Suppressor macrophage (primary cell): ENCODE measurements at places on chromosomes 1 and 21.

GRCh38 chr1:80594013-80594412, 1206.7 kb upstream of the ADGRL2 start:
- no peak for DNase-seq

- DNase-seq: no peak
Measured at GRCh38 chr21:45950740-45951515, 30.6 kb upstream of the COL6A1 start.

- no peak for DNase-seq
Measured at GRCh38 chr1:230970432-230970831, 8.2 kb downstream of the TTC13 start.

DNA sequence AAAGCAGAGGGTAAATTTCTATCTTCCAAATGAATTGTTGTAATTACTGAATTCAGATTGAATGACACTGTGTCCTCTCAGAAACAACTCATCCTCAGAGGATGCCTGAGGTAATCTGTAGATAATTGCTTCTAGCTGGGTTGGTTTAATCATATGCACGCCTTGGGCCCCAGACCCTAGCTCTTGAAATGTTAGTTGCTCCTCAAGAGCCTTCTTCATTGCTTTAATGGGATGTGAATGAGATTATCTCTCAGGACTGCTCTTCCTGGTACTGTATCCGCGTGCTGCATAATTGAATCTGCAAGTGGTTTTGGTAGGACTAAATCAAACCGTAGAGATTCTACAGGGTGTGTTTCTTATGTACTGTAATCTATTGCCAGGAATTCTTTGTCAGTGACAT, 569.3 kb upstream of the NEGR1 start:
- DNase-seq: no peak

DNA sequence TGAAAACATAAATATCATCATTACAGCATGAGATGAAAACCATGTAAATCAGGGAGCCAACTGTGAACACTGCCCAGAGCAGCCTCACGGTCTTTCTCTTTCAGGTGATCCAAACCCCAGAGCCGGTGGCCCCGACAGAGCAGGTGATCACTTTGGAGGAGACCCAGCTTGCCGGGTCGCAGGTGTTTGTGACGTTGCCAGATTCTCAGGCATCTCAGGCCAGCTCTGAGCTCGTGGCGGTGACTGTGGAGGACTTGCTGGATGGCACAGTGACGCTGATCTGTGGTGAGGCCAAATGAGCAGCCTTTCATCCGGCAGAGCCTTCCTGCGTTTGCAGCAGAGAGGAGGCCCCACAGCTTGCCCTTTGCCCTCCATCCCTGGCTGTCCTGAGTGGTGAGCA, 37.2 kb upstream of the EPHA8 start:
- DNase-seq: no peak

GRCh38 chr1:89295187-89295586, 22.5 kb upstream of the GBP5 start:
- DNase-seq: no peak

DNA sequence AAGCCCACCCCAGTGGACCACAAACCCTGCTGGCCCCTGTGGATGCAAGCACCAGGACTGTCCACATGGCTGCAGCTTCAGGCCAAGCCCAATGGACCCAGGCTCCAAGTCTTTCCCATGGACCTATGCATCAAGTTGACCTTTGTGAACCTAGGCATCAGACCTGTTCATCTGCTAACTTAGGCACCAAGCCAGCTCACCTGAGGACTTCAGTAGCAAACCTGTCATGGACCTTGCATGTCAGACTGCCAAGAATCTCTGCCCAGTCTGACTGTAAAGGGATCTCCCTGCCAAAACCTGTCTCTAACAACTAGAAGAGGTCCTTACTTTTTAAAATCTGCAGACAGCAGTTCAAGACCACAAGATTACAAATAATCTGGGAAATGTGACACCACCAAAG, 37.8 kb downstream of the FMO3 start:
- DNase-seq: no peak

DNA sequence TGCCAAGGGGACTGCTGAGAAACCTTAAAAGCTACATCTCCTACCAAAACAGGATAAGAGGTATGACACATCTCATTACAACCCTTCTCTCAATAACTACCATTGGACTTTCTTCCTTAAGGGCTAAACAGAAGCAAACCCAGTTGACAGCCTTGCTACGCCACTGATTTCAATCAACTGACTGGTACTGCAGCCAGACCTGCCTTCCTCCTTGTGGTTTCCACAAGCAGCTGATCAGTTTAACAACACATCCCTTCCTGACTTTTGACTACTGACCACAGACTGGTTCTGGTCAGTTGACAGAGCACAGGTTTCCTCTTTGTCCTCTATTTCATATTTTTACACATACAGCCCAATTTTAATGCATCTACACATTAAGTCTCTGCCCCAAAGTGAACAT, 108.8 kb downstream of the ADAMTS1 start:
- peak; percentile 5 for DNase-seq

GRCh38 chr1:171754353-171754705, 12.5 kb upstream of the VAMP4 start:
- DNase-seq: no peak

GRCh38 chr1:20202166-20202565, 15.8 kb upstream of the PLA2G2C start:
- DNase-seq: no peak

DNA sequence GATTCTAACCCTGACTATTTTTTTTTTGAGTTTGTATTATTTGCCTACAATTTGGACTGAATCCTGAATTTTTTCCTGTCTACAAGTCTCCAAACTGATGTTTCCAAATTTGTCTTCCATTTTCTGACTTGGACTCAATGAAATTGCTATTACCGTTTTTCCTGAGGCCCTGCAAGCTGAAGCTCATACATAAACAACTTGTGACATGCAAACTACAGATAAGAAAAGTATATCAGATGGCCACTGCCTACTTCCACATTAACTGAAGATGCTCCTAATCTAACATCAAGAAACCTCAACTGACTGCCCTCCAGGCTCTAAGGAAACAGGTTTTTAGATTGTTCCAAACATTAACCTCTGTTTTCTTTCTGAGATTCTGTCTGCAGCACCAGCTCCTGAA, 51.1 kb upstream of the KLHDC7A start:
- DNase-seq: no peak

DNA sequence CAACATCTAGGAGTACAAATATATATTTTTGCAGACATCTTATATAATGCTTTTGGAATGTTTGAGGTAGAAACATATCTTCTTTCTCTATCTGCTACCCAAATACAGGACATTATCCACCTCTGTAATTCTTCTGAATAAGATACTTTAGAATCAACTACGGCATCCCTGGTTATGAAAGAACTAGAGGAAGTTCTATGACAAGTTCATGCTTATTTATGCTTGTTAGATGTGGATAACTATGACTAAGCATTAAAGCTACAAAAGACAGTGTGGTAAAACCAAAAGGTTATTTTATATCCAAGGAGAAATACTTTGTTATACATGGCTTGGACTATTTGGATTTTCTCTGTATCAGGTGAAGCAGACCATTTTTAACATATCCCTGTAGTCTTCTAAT, 894.0 kb downstream of the KCNT2 start:
- DNase-seq: peak; percentile 15

DNA sequence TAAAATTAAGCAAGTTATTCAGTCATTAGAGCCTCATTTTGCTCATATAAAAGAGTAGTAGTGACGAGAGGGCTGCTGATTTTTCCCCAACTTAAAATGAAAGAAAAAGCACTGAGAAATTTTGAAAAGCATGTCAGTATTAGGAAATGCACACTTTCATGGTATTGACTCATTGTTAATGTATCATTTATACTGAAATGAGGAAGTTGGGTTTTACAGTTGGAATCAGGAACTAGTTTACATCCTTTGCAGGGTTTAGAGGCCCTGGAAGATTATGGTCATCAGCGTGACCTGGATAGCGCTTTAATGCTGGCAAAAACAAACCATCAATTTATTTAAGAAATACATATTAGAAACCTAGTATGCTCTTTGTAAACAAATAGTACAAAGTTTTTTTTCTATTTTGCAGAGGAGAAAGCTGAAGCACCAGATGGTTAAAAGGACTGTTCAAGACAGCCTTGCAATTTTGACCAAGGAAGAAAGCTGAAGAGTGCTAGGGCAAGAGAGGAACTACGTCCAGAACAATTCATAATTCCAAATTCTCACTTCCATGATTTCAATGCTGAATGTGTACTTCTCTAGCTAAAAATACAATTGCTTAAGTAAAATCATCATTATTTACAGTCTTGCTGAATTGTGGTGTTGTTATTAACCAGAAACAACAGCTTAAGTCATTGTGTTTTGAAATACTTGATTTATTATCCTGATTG, 94.8 kb upstream of the SGIP1 start:
- DNase-seq: peak; percentile 95

- peak; percentile 70 for DNase-seq
Measured at GRCh38 chr1:48530727-48531351, 58.8 kb upstream of the SPATA6 start.

- no peak for DNase-seq
Measured at GRCh38 chr1:69913977-69914376, 291.4 kb downstream of the LRRC40 start.

DNA sequence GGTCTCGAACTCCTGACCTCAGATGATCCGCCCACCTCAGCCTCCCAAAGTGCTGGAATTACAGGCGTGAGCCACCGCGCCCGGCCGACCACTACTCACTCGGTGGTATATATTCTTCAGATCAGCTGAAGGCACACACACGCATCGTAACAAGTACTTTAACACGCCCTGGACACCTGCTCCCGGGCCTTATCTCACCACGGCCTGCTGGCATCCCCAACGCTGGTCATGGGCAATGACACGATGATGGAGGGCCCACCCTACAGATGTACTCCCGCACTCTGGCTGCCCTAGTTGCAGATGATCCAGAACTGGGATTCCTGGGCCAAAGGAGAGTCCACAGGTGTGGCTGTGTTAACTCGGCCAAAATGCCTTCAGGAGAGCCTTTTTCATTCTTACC, 11.6 kb downstream of the UBE2J2 start:
- no peak for DNase-seq

DNA sequence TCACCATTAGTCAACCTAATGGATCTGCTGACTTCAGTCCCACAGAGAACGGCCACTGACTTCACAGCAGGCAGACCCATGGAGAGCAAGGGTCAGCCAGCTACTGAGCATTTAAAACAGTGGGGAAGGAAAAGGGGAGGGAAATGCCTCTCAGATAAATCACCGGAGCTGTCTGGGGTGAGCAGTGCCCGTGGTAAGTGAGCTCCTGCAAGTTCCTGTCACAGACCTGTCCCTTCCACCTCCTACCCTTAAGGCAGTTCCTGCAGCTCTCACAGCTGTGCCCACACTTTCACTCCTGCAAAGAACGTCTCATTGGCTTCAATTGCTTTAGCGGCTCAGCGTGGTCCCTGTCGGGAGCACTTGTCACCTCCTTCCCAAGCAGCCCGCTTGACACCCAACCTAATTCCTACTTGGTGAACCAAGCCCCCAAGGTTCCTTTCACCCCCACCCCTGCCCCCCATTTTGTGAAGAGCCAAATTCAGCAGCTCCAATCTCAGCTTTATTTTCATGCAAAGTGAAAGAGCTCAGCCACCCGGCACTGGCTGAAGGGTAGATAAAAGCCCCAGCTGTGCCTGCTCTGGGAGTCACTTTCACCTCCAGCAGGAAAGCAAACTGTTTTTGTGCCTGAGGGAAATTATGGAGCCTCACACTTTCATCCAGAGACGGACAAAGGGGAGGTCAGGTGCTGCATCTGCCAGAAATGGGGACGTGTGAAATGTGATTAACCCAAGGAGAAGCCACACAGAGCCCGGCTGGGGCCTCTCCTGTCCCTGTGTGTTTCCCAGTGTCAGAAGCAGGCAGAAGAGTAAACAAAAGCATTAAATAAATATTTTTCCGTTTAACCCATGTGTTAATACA, 306.2 kb downstream of the TTLL7 start:
- no peak for DNase-seq

- no peak for DNase-seq
Measured at GRCh38 chr21:38349111-38349746, 92.4 kb downstream of the KCNJ15 start.

- DNase-seq: no peak
Measured at GRCh38 chr1:77407738-77408375, 126.0 kb downstream of the AK5 start.

DNA sequence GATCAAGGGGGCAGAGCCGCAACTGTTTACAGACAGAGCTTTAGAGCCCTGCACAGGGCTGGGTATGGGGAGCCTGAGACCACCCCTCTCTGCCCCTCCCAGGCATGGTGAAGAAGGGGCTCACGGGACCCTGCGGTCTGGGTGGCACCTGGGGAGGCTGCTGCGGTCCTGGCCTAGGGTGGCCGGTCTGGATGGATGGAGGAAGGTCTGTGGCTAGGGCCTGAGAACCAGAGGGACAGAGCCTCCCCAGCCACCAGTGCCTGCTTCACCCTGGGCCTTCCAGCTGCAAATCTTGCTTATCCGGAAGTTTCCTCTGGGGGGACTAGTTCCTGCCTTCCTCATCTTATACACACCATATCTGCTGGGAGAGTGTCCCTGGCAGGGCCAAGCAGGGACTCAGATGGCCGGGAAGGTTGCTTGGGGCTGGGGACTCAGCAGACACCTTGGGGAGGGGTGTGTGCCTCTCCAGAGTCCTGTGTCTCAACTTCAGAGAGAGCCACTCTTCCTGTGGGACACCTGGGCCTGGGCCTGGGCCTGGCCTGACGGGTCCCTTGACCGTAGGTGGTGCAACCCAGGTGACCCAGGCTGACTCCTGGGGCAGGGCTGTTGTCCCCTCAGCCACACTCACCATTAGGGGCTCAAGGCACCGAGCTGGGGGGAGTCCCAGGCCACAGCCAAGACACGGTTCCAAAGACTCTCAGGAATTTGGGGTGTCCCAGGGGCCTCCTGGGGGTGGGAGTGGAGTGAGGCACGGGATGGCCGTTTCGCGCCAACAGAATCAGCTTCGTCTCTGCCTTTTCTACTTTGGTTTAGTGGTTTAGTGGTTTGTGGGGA, 52.0 kb upstream of the ACTRT2 start:
- DNase-seq: no peak

GRCh38 chr1:165858967-165859845, 31.8 kb downstream of the UCK2 start:
- DNase-seq: no peak

DNA sequence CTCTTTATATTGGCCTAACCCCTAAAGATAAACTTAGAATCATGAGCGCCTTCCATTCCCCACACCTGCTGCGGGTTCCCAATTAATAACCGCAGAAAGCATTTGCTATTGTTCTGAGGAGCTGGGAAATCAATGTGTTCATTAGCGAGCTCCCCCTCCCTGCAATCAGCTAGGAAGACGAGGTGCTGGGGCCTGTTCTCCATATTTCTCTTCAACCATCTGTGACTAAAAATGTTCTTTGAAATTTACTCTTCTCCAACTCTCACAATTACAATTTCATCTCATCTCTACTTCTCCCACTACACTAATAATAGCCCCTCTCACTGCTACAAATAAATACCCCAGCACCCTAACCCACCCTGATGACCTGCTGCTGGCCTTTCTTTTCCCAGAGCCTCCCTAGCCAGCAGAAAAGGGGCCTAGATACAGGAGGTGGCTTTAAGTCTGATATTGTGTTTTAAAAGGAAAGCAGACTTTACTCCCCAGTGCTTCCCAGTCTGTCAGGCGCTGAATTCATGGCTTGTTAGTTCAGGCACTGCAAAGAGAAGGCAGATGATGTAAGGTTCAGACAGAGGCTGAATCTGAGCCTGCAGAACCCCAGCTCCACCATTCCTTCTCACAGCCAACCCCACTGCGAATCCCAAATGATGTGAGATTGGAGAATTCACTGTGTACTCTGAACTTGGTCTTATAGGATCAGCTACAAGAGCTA, 477.5 kb upstream of the DAB1 start:
- DNase-seq: no peak

- no peak for DNase-seq
Measured at GRCh38 chr1:94329986-94330385, 88.2 kb upstream of the ABCD3 start.
